ENCODE measurements at places on chromosomes 1 and 21. TPM values are rescaled to one million over a fixed set of nuclear protein-coding genes. Genes with fewer than 3 reads are reported as not detected.

DYNLT4 gene
- total RNA-seq: 0.65 TPM

S100B gene
- 0.95 TPM for total RNA-seq

FOXO6 gene
- 0.66 TPM for total RNA-seq

IL12RB2 gene
- 0.88 TPM for total RNA-seq

DNA sequence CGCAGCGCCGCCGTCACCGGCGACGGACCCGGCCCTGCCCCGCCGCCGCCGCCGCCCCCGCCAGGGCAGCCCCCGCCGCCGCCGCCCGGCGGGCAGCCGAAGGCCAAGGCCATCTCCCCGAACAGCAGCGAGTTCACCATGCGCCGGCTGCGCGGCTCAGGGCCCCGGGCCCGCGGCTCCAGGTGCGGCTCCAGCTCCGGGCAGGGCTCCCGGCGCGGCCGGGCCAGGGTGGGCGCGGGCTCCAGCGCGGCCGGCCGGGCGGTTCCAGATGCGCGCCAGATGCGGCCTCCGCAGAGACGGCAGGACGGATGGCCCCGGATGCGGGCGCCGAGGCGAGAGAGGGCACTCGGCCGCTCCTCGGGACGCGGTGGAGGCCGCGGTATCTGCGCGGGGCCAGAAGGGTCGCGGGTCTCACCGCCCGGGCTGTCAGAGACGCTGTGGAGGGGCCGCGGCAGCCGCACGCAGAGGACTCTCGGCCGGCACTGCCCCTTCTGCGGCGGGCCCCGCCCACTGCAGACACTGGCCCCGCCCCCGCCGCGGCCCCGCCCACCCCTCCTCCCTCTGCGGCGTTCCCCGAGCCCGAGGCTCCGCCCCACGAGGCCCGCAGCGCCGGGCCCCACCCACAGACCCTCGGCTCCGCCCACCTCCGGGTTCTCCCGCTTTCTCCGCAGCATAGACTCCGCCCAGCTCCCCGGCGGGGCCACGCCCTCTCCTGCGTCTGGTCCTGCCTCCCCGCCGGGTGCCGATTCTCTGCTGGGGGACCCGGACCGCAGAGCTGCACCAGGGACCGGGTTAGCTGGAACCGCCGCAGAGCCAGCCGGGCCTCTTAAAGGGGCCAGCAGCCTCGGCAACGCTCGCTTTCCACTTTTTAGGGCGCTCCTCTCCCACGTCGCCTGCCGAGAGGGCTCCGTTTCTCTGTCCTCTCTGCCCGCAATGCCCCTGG lies at the start of gene IFFO2:
TSS of gene IFFO2 (minus strand) at position 484 of the 943 bp plus-strand sequence. CDS start at position 140, 344 bp downstream.
- DNase-seq: peak; percentile 96

DNA sequence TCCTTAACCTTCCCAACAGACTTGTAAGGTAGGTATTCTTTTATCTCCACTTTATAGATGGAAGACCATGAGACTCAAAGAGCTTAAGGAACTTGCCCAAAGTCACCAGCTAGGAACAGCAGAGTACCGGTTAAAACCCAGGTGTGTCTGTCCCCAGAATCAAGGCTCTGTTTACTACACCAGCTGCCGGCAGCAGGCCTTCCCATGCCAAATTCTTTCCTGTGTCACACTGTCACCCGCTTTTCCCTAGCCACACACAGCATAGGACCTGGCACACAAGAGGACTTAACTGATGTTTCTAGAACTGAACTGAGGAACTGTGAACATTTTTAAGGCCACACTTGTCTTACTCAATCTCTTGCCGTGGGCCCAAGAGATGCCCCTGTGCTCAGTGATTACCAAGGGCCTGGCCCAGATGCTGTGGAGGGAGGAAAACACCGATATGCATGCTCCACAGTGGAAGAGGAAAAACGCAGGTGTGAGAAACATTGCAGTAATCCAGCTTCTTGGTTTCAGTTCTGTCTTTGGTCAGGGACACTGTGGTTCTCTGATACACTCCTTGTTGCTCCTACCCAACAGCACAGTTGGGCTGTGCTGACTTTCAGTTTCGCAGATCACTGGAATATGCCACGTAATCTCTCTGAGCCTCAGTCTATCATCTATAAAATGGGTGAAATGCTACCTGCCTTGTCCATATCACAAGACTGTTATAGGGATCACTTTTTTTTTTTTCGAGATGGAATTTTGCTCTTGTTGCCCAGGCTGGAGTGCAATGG lies 13.9 kb upstream of the LY9 start:
- no peak for DNase-seq

GRCh38 chr1:197485790-197486189 lies 217.7 kb downstream of the CRB1 start:
- DNase-seq: no peak

- DNase-seq: no peak
Measured at GRCh38 chr1:5191470-5191869, 537.1 kb downstream of the AJAP1 start.

GRCh38 chr1:54348700-54349021 lies 57.5 kb downstream of the SSBP3 start:
- no peak for DNase-seq

- no peak for DNase-seq
Measured at GRCh38 chr1:30688920-30689794, 34.2 kb downstream of the MATN1 start.

- peak; percentile 7 for DNase-seq
Measured at GRCh38 chr1:225962440-225962975, 21.5 kb upstream of the LEFTY2 start.

All from naive thymus-derived CD4-positive, alpha-beta T cell (primary cell).